ENCODE measurements at places on chromosomes 3 and 15. TPM values are rescaled to one million over a fixed set of nuclear protein-coding genes. Genes with fewer than 3 reads are reported as not detected.

Gene ATP11B
- 58.7 TPM for polyA plus RNA-seq

DNA sequence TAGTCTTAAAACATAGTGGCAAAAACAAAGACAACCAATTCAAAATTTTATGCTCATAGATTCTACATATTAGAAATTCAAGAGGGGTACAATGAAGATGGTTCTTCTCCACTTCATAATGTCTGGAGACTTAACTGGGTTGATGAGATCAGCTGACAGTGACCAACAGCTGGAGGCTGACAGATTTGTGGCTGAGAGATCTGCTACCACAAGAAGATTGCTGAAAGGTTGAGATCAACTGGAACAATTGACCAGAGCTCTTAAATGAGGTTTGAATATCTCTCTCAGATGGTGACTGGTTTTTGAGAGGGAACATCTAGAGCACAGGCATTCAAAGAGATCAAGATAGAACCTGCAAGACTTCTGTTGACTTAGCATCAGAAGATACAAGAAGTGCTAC, 254.1 kb upstream of the ARPP21 start:
- no peak for DNase-seq

DNA sequence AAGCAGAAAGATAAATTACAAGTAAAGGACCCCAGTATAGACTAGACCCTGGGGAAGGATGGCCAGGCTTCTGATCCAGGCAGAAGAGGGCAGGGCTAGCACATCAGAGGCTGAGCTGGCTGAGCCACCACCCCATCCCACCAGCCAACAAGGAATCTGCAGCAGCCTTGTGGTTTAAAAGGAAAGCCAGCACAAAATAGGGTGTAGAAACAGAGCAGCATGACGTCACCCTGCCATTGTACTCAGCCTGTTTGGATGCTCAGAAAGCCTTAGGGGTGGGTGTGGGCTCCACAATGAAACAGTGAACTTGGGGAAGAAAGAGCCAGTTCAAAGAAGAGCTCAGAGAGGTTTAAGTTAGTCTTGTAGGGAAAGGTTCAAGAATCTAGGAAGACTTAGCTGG, 28.2 kb downstream of the DUOX1 start:
- DNase-seq = no peak

DNA sequence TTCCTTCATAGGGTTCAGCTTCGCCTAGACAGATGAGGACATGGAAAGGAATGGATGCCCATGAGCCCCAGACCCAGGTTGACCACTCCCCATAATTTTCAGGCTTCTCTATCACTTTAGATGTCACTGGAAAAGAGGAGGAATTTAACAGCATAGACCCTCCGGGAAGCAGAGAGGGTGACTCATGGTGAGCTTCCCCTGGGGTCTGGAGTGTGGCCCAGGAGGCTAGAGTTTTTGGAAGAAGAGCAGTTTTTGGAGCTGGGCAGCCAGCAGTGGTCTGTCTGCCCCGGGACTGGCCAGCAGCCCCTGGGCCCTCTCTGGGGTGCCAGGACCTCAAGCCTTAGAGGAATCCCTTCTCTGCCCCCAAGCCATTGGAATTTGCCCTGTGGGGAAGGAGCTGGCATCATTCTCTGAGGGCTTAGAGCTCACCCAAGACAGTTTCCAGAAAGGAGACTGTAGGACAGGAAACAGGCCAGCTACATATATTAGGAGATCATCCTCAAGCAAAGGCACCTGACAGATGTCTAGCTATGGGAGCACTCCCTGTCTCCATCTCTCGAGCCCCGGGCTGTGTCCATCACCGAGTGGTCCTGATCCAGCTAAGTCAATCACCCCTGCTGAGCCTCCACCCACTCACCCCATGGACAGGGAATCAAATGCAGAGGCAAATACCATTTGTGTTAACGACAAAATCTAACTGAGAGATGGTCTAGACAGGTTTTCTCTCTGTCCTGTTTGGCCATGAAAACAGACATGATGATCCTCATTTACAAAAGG, 67.3 kb downstream of the MEGF11 start:
- no peak for DNase-seq

DNA sequence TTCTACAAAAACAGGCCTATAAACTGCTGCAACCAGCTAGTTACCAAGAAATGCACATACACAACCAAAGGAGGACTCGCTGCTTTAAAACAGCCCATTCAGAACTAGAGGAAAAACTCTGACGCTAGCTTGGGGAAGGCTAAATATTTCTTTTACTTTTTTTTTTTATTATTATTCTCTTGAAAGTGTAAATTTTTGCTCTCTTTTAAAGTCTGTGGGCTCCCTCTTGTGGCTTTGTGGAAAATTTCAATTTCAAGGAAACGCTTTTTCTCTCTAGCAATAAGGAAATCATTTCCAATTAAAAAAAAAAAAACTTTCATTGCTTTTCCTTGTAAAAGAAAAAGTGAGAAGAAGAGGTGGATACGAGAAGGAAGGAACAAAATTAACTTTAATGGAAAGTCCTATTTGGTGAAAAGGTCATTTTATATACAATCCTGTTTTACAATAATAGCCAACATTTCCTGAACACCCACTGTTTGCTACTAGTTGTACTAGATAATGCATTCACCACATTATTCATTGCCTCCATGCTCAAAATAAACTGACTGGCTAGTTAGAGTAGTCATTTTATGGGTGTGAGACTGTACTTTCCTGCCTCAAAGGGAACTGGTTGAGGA, 51.2 kb upstream of the SAMMSON start:
- DNase-seq = peak; percentile 23

- DNase-seq = no peak
Observed at GRCh38 chr3:12799525-12800440, 3.3 kb downstream of the CAND2 start.

GRCh38 chr3:63364910-63365309, 86.8 kb downstream of the SYNPR start:
- no peak for DNase-seq

DNA sequence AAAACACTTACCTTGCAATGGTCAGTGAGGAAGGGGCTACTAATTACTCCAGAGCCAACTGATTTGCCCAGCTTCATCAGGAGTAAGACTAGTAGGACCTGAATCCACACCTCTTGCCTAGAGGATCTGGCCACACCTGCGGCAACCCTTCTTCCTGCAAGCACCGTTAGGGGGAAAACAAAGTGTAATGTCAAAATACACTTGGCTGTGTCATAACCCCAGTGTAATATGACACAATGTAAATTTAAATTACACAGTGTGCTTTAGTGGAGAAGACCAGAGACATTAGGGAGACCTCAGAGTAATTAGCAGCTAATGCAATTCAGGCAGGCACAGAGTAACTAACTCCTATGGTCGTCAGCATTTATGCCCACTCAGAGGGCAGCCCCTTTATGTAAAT, 308.5 kb upstream of the ARRDC4 start:
- no peak for DNase-seq

- no peak for DNase-seq
Observed at GRCh38 chr3:57160765-57161538, 4.2 kb downstream of the IL17RD start.

All from left renal cortex interstitium (tissue), 4 donors.